CD4-positive, alpha-beta T cell treated with Interleukin-4 for 4 hours (primary cell): ENCODE measurements at places on chromosomes 5 and 9.

DNA sequence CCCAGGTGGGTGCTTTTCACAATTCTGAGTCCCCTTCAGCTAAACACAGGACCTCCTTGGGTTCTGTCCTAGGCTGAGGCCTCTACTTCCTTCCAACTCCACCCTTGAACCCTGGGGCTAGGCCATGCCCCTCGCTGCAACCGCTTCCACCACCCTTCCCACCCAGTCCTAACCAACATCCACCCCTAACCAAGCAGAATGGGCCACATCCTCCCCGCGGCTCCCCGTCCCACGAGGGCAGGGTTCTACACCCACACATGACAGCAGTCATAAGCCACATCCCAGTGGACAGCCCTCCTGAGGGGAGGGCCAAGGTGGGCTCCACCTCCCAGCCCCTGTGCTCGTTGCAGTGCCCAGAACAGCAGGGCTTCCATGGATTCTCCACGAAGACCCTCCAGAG, 65.8 kb downstream of the SHB start:
- peak; percentile 16 for DNase-seq

DNA sequence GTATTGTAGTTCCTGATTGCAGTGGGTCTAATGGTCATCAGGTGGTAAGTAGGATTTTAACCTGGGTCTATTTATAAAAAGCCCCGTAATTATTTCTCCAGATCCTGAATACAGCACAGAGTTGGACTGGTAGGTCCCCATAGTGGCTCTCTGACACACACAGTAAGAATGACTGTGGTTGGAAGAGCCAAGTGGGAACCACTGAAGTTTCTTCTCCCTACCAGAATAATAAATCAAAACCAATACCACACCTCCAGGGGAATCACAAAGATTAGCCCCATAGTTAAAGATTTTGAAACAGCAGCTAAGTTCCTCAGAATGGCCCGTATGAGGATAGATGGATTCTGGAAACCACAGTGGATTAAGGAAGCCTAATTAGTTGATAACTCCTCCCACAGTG, 68.4 kb upstream of the ZFR start:
- DNase-seq: no peak

- no peak for DNase-seq
These were observed 80.5 kb upstream of the ANKRD55 start for GRCh38 chr5:56313596-56313995.

DNA sequence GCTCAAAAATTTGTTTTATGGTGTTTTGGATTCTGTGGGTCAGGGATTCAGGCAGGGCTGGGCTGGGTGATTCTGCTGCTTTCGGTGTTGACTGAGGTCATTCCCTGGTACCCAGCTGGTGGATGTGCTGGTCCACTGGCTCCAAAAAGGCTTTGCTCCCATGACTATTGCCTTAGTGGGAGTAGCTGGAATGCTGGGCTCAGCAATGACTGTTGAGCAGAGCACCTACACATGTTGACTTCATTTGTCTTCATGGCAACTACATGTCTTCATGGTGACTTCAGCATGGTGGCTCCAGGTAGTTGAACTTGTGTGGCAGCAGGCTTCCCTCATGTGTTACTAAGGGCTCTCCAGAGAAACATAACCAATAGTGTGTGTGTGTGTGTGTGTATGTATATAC, 297.2 kb downstream of the DOCK8 start:
- no peak for DNase-seq

DNA sequence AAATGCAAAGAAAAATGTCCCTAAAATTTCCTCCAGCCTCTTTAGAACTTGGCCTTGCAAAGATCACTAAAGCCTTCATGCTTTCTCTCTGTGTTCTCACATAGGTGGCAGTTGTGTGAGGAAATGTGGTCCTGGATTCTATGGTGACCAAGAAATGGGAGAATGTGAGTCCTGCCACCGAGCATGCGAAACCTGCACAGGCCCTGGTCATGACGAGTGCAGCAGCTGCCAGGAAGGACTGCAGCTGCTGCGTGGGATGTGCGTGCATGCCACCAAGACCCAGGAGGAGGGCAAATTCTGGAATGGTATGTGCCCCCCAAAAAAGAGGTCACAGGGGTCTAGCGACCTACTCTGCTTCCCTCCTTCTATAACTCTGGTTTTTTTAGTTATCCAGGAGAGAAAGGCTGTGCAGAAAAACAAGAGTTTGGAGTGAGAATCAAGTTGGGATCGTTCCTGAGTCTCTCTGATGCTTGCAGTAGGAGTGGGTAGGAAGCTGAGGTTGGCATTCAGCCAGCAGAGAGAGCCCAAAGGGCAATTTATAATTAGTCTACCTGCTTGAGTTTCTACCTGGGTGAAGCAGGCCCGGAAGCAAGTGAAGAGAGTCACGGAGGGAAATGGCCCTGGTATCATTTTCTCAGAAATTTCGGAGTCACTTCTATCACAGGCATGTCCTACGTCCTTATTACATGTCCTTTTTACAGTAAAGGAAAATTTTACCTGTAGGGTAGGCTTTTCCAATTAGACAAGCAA, 97.5 kb downstream of the RFK start:
- DNase-seq: no peak

- no peak for DNase-seq
These were observed 235.6 kb downstream of the ELAVL2 start for GRCh38 chr9:23590276-23591000.

GRCh38 chr9:75626860-75627259, 263.6 kb upstream of the PCSK5 start:
- no peak for DNase-seq

- no peak for DNase-seq
These were observed 198.1 kb downstream of the CHSY3 start for GRCh38 chr5:130102375-130102774.

- no peak for DNase-seq
These were observed 51.5 kb downstream of the WWC1 start for GRCh38 chr5:168342985-168343384.

GRCh38 chr9:98709968-98710965, 1.5 kb upstream of the GABBR2 start:
- no peak for DNase-seq

DNA sequence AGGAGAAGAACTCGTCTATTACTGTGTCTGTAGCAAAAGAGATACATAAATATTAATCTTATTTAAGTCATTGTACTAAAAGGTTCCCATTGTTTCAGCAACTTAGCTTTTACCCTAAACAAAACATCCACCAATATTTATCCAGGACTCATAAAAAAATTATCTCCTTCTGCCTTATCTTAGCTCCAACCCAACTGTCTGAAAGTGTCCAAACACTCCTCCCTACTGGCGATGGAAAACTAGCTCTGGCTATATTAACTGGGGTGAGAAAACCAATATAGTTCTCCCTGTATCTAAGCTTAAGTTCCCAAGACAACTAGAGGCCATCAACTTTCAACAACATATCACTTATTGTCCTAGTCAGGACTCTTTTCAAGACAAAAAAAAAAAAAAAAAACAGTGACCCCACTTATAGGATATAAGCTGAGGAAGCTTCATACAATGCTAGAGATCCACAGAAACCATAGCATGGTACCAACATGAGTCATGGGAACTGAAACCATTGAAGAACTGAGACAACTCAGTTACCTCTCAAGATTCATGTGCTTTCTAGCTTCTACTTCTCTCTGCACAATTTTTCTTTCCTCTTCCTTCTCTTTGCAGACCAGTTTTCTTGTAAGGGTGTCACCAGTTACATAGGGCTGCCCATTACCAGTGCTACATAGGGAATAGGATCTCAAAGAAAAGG, 150.7 kb upstream of the RASA1 start:
- DNase-seq: no peak

DNA sequence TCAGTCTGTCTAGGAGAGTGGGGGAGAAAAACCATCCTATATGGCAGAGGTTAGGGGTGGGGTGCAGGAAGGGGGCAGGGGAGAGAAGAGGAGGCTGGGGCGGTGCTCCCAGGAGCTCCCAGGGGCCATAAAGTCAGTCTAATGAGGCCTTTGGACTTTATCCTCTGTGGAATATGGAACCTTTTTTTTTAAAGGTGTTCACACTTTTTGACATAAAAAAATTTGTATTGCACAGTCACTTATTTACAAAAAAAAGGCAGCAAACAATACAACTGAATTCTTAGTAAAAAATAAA, 51.9 kb upstream of the SYNPO start:
- DNase-seq: no peak

DNA sequence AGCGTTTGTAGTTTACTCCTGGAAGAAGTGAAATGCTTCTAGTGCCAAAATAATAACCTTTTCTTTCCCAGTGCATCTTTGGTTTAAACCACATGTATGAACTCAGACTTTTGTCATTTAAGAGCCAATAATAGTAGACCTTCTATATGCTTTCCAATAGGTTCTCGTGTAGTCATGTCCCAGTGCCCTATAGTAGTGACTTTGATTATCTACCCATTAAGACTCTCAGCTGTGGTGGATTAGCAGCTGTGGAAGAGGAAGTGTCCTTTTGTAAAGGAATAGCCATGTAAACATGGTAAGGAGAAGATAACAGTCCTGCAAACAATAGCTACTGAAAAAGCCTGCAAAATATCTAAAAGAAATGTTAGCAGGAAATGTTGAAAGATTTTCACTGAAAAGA, 765.3 kb downstream of the MTRR start:
- DNase-seq: no peak
